ENCODE measurements at places on chromosomes 4 and X.

- no peak for DNase-seq
These were observed 28.7 kb downstream of the CCNG2 start for GRCh38 chr4:77185686-77186085.

DNA sequence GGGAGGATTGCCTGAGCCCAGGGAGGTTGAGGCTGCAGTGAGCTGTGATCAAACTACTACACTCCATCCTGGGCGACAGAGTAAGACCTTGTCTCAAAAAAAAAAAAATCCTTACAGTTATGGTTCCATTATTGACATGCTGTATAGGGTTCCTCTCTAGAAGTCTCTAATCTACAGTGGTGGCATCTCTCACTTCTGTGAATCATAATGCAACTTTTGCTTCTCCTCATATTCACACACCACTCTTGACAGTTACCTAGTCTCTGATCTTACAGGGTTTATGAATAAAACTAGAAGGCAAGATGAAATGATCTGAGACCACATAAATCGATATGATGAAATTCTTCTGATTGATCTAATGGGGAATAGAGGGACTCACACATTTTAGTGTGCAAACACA, 40.6 kb downstream of the DOCK11 start:
- DNase-seq = no peak

- DNase-seq = no peak
These were observed 4.4 kb upstream of the PRDX4 start for GRCh38 chrX:23662853-23663252.

- no peak for DNase-seq
These were observed 207.2 kb upstream of the SLIT2 start for GRCh38 chr4:20044502-20044911.

- DNase-seq = no peak
These were observed 7.6 kb upstream of the UNC5C start for GRCh38 chr4:95556207-95556859.

Data from stimulated activated CD4-positive, alpha-beta T cell treated with anti-CD3 and anti-CD28 coated beads, Interleukin-12 subunit alpha, Interleukin-12 subunit beta, amount 100 ng/mL, for 48 hours (primary cell).